ENCODE measurements at places on chromosomes 11 and 22.
A peak's percentile ranks its signal among the peaks of the same experiment; 100 is the strongest.

GRCh38 chr11:130420478-130421198 is 7.8 kb downstream of the ADAMTS8 start:
- DNase-seq: no peak

DNA sequence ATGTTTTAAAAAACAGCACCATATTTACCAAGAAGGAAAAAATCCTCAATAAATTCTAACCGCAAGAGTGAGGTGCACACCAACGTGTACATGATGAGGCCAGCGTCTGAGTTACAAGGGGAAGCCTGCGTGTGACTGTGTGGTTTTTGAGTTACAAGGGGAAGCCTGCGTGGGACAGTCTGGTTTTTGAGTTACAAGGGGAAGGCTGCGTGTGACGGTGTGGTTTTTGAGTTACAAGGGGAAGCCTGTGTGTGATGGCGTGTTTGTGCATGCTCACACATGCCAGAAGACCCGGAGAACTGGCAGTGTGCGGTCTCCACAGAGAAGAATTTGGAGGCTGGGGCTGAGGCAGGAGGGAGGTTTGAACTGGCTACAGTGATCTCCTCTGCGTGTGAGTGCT is 1376.4 kb downstream of the TBC1D22A start:
- no peak for DNase-seq

- no peak for DNase-seq
Observed at GRCh38 chr11:45475173-45475572, 189.0 kb upstream of the SYT13 start.

DNA sequence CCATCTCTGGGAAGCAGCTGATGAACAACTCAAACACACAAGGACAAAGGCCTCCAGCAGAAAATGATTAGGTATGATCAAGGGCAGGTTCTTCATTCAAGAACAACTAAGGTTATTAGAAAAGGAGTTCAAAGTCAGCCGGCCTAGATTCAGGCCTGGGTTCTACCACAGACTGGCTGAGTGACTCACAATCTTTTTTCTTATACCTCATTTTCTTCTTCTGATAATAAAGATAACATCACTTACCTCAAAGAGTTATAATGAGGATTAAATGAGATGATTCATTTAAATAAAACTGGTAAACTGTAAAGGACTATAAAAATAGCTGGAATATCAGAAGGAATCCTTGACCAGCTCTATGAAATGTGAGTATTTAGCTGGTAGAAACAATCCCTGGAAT is 49.3 kb upstream of the PPP2R1B start:
- no peak for DNase-seq

GRCh38 chr11:81825346-81825745 is 908.3 kb downstream of the FAM181B start:
- no peak for DNase-seq

DNA sequence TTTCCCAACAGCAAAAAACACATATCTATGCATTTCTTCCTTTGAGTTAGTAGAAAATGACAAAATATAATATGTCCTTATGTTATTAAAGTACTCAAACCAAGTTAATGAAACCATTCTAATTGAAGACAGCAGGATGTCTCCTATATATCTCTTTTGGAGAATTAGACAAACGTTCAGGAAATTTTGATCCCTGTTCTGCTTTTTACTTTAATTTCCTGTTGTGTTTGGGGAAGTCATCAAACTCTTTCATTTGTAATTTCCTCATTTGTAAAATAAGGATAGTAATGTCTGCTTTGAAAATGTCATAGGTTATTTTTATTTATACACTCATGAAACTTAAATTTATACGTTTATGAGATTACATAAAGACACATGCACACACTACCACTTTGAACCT is 281.8 kb upstream of the ANO5 start:
- DNase-seq: no peak

GRCh38 chr11:46002189-46002588 is 79.7 kb downstream of the LARGE2 start:
- no peak for DNase-seq

DNA sequence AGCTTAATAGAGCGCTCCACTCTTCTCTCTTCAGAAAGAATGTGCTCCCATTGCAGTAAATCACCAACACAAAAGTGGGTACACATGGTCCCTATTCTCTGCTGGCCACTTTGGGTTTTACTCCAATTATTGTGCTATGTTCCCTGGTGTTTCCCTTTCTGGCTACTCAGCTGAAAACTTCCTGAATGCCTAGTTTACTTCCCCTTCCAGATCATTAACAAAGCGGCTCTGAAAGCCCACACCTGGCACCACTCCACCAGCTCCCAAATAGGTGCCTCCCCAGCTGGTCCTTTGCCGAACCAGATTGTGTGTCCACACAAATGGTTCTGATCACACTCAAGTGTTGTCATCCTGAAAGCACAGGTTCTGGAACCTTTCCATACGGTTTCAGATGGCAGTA is 443.7 kb downstream of the NTM start:
- no peak for DNase-seq

DNA sequence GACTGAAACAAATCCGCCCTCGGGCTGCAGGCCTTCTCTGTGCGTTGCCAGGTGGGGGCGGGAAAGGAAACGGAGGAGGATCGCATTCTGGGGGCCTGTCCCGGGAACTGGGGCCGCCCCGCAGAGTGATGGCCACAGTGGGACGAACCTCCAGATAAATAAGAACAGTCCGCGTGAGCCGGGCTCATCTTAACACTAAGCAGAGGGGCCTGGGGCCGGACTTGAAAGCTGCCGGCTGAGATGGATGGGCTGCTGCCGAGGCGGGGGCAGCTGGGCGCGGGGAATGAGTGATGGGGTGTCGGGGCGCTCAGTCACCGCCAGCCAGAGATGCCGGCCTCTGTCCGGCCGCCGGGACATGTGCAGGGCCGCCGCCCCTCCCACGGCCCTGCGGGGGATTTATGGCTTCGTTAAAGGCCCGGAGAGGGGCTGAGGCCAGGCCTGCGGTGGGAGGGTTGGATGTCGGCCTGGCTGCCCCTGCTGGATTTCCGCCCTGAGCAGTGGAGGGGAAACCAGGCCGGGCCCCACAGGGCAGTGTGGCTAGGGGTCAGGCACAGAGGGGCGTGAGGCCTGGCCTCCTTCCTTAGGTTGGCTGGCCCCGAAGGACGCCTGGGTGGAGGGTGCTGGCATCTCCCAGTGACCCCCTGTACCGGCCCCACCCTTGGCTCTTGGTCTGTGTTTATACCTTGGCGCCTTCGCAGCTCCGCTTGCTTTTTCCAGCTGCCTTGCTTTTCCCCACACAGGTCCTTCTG is 45.3 kb upstream of the CD82 start:
- DNase-seq: no peak

GRCh38 chr11:110711448-110711775 is 825 bp downstream of the ARHGAP20 start:
- no peak for DNase-seq

DNA sequence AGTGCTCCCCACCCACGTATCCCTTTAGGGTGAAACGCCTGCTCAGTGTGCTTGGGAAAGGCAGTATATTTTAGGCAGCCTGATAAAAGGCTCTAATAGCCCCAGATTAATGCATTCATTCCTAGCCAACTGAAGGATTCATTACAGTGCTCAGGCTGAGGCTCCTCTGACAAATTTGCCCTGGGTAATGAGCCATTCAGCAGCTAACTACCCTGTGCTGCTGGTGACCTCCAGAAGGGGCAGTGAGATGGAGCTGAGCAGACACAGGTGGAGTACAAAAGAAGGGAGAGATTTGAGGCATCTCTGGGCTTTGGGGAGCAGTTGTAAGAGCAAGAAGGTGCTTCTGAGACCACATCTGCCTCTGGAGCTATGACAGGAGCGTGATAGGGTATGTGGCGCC is 817.0 kb downstream of the NTM start:
- no peak for DNase-seq

DNA sequence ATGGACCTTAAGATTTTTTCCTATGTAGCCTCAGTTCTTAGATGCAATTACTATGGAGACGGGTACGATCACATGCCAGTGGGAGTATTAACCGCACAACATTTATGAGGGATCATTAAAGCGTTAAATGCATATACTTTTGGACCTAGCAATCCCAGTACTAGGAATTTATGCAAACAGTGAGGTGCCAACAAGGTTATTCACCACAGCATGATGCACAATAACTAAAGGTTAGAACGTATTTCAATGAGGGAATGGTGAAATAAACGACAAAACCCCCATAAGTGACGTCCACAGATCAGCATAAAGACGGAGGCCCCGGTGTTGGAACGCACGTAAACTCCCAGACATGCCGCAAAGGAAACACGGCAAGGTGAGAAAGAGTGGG is 539 bp downstream of the SIRT3 start:
- DNase-seq: peak; percentile 14

DNA sequence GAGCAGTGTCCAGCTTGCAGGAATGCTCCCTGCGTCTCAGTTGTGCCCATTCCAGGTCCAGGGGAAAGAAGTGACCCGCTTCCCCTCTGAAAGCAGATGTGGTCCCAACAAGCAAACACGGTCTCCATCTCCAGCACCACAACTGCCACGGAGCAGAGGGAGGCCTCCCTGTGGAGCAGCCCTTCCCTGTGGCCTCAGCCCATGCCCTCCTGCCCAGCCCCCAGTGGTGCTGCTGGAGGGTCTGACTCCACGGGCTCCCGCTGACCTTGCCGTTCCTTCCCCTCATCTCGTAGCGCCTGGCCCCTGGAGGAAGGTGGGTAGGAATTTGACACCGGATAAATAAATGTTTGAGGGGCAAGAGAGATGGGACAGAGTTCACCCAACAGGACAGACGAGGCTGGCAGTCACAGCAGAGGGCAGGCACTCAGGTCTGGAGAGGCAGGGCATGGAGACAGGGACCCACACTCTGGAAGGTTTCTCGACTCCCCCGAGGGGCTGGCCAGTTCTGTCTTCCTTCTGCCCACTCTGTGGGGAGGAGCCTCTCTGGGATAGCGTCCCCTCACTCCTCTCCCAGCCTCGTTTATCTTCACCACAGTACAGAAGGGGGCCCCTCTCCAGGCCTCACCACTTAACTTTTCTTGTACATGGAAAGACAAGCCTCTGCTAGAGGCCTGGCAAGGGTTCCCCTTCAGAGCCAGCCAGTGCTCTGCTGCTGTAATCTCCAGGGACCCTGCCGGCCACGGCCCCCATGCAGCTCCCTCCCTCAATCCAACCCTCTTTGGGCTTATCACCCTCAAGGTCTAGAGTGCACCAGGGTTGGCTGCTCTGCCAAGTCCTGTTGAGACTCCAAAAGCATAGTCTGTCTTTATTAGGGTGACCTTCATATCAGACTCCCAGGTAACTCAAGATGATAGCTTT is 7.5 kb upstream of the ST3GAL4 start:
- DNase-seq: no peak

GRCh38 chr11:74048993-74049392 is 40.1 kb upstream of the UCP3 start:
- no peak for DNase-seq

DNA sequence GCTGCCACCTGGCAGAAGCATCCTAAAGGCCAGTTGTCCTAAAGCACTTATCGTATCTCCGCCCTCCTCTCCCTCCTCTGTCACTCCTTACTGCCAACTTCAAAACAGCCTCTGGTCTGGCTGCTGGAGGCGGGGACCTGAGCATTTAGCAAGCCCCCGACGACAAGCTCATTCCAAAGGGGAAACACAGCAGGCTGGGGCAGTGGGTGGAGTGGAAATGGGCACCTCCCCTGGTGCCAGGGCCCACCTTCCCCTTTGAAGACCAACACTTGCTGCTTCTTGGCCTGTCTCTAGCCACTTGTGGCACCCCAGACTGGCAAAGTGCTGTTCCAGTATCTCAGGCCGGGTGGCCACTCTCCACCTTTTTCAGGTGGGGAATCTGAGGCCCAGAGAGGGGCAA is 3.6 kb downstream of the MAP3K11 start:
- no peak for DNase-seq

GRCh38 chr11:118060081-118060661 is 16.7 kb upstream of the TMPRSS4 start:
- no peak for DNase-seq

DNA sequence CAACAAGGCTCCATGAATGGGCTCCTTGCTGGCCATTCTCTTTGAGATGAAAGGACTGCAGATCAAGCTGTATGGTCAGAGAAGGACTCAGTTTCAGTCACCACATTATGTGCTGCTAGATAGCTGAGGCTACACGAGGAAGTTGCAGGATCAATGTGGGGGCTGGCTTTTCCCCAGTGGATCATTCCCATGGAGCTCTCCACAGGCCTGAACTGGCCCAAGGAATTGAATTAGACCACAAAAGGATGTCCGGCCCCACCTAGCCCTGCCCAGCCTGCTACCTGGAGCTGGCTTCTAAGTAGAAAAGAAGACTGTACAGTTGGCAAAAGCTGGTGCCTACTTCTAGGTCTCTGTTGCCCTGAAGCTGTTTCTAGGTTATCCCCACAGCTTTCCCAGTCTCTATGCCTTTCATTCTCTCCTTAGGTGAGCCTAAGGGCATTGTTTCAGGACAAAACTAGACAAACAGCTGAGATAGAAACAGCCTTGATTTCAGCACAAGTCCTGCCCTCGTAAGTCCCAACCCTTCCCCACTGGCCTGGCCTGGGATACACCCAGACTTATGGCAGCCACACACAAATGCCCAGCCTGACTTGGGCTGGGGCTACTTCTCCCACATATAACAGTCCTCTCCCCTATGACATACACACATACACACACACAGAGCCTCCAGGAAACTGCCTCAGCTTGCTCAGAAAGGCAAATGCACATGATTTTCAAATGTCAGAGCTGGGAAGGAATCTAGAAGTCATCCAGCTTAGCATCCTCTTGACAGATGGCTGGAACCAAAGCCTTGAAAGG is 129.1 kb upstream of the NCAM1 start:
- no peak for DNase-seq

- DNase-seq: no peak
Observed at GRCh38 chr22:40894417-40894816, 32.5 kb upstream of the DNAJB7 start.

DNA sequence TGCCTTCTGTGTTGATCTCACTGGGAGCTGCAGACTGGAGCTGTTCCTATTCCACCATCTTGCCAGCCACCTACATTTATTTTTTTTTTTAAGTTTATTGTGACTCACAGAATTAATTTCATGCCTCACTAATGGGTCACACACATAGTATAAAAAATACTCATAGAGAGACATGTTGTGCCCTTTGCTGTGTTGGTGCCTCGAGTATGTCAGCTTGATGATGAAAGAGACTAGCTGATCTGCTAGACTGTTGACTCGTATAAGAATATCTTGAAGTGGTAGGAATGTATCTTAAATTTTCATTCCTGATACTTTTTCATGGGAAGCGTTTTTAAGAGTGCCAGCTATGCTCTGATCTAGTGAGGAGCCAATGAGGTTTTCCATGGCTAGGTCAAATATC is 28.6 kb upstream of the AMPD3 start:
- DNase-seq: no peak

Data from NCI-H1436 (cell line).